ENCODE measurements at places on chromosomes 11 and 22.

DNA sequence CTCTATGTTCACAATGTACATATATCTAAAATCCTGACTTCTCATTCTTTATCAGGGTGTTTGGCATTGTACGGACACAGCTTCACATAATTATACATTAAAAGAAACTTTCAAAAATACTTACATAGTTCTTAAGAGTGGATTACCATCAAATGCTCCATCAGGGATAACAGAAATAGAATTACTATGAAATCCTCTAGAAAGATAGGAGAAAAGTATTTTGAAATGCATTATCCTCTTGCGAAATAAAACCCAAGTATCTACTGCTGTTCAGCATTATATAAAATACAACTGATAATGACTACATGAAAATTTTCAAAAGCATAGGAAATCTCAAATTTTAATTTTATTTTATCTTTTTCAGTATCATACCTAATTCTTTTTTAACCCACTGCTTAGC lies 17.8 kb upstream of the CCDC34 start:
- no peak for DNase-seq

- DNase-seq, result no peak
These were observed 55.7 kb upstream of the EIF3D start for GRCh38 chr22:36584666-36585065.

DNA sequence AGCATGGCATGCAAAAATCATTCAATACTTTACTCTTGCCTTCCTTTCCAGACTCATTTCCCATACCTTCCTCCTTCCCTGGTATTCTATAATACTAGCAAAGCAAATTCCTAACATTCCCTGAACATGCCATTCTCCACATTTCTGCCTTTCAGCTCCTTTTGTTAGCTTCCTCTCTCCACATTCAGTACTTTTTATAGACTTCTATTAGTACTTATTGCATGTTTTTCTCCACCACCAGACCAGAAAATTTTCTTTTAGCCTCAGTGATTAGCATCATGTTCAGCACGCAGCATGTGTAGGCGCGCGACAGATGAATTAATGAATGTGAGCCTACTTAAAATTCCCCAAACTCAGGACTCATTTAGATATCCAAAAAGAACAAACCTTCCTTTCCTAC lies 935.3 kb downstream of the DLG2 start:
- no peak for DNase-seq

GRCh38 chr11:10808235-10808552 lies 532 bp downstream of the EIF4G2 start:
- no peak for DNase-seq

DNA sequence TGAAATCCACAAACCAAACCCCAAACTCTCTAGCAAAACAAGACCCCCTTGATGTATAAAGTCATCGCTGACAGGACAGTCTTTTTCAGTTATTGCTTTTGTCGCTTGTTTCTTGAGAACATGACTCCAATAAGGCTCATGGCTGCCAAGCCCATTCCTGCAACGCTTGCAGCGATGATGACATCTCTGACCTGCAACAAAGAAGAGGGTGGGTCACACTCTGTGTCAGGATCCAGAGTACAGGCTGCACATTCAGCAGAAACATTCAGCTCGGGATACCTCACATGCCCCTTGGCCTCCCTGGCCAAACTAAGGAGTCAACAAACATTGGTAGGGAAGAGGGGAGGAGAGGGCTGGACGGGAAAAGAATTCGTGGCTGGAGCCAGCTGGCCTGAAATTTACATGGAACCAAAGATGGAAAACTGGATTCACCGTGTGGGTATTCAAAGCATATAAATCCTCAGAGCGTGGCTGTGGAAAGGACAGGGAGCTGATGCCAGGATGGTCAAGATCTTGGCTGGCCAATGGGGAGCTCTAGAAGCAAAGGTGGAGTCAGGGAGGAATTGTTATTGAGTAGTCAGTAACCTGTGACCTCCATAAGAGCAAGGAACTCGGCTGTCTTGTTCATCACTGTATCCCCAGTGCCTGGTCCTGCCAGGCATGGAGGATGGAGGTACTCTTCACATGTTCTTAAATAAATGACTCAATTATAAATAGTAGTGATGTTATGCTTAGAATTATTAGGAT lies 11.8 kb upstream of the PLAAT2 start:
- DNase-seq, result no peak

GRCh38 chr11:44766112-44766971 lies 39.6 kb downstream of the TSPAN18 start:
- no peak for DNase-seq

GRCh38 chr22:45007391-45008185 lies 2.2 kb downstream of the PHF21B start:
- DNase-seq, result no peak

DNA sequence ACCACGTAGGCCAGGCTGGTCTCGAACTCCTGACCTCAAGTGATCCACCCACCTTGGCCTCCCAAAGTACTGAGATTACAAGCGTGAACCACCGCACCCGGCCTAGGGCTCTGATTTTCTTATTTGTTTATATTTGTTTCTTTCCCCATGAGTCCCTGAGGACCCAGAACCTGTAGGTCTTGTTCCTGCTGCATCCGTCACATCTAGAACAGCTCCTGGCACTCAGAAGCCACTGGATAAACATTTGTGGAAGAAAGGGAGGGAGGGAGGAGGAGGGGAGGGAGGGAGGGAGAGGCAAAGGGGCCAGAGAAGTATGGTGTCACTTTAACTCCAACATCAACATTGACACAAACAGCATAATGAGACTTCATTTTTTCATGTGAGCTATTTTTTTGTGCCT lies 67.7 kb downstream of the CELSR1 start:
- no peak for DNase-seq

DNA sequence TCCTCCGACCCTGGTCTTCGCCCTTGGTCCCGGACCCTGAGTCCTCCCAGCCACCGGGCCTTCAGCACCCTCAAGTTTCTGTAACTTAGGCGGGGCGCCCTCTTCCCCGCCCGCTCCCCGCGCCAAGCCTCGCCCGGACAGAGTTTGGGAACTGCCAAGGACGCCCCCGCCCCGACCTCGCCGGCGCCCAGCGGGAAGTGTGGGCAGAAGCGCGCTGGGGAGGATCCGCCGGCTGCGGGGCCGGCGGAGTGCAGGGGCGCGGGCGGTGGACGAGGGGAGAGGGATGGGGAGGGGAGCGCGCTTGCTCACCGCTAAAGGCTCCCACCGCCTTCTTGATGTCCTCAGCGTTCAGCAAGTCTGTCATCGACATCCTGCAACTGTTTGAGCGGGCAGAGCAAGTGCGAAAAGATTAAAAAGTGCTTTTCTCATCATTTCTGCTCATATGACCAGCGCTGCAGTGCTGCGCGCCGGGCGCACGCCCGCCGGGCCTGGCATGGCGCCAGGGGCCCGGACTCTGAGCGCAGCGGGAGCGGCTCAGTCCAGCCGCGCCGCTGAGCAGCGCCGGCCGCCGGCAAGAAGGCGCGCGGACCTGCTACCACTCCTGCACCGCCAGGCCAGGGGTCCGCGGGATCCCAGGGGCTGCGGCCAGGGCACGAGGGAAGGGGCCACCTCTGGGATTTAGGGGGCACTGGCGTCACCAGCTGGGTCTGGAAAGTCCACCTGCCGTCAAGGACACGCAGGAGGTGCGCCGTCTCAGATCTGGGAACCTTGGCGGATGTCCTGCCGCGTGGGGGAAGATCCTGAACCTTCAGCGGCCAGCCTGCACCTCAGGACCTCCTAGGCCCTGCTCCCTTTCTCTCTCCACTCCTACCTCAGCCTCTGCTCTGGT lies at the start of gene PVALB:
PVALB (minus strand) TSS at position 400 of the 889 bp plus-strand sequence; CDS start at position 370, 30 bp downstream.
- no peak for DNase-seq

- DNase-seq, result no peak
These were observed 108.9 kb downstream of the CD44 start for GRCh38 chr11:35247863-35248262.

GRCh38 chr11:118629761-118630661 lies 22.6 kb downstream of the PHLDB1 start:
- no peak for DNase-seq

GRCh38 chr11:64788321-64789215 lies 10.2 kb upstream of the SF1 start:
- DNase-seq, result no peak

GRCh38 chr11:100576718-100577021 lies 110.4 kb upstream of the ARHGAP42 start:
- DNase-seq, result no peak

DNA sequence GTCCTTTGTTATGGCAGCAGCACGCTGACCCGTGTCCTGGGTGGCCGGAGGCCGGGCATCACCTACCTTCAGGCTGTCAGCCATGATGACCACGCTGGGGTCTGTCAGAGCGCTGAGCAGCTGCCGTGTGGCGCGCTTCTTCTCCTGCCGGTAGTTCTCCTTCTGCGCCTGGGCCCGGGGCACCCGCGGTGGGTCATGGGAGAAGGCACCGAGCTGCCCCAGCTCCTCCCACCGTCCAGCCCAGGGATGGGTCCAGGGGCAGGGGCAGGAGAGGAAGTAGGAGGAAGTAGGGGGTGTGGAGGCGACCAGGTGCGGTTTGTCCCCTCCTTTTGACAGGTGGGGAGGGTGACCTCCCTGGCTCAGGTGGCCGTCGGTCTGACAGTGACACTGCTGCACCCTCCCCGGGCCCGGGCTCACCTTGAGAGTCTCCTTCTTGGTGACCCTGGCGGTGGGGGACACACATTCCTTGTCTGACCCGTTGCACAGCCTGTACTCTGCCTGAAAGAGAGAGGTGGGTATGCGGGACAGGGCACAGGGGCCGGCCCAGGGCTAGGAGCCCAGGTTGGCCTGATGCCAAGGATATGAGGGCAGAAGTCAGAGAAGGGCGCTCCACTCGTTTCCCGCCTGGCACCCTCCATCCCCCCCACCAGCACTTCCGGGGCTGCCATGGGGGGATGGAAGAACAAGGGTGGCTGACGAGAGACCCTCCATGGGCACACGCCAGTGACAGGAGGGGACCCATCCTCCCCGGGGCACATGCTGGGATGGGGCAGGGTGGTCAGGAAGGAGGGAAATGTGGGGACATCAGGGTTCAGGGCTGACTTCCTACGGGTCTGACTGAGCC lies 43.0 kb downstream of the OSBPL5 start:
- DNase-seq, result no peak

DNA sequence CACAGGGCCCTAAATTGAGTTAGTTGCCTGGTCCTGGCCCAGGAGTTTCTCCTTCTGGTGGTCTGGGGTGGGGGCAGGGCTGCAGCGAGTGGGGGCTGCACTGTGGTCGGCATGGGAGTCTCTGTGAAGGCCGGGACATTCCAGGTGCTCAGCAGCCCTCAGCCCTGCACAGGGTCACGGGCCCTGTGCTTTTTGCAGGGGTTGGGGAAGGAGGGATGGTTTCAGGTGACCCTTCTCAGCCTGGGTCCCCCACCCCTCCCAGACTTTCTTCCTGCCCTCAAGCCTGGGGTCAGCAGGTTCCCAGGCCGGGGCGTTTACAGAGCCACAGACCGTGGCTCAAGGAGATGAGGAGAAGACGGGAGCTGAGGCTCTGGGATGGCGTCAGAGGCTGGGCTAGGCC lies 7.8 kb downstream of the EMID1 start:
- no peak for DNase-seq

GRCh38 chr11:130198292-130198691 lies 38.7 kb downstream of the ST14 start:
- DNase-seq, result no peak

GRCh38 chr11:59011655-59012397 lies 72.5 kb downstream of the GLYATL1 start:
- DNase-seq, result no peak

DNA sequence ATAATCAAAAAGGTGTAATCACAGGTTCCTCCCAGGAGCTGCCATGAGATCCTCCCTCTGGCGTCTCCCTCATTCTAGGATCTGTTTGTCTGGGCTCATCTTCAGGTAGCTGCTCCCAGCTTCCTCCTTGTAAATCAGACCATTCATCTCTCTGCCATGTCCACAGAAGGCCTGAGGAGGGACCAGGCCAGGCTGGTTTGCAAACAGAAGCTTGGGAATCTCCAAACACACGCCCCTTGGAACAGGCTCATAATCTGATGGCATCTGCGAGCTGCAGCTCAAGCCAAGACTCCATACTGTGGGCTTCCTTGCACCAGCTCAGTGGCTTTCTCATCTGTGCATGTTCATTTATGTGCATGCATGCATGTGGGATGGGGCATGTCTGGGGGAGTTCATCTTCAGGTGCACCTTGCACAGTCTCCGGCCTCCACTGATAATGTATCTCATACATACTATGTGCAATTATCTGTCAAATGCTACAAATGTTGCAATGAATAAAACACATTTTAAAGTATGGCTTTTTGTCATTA lies 134.9 kb downstream of the NXPE2 start:
- no peak for DNase-seq

- DNase-seq, result no peak
These were observed 26.0 kb downstream of the CHID1 start for GRCh38 chr11:884578-885070.

- DNase-seq, result peak; percentile 54
These were observed 62.4 kb downstream of the DSCAML1 start for GRCh38 chr11:117734601-117735024.

GRCh38 chr11:116344601-116345000 lies 428.2 kb downstream of the BUD13 start:
- DNase-seq, result no peak

DNA sequence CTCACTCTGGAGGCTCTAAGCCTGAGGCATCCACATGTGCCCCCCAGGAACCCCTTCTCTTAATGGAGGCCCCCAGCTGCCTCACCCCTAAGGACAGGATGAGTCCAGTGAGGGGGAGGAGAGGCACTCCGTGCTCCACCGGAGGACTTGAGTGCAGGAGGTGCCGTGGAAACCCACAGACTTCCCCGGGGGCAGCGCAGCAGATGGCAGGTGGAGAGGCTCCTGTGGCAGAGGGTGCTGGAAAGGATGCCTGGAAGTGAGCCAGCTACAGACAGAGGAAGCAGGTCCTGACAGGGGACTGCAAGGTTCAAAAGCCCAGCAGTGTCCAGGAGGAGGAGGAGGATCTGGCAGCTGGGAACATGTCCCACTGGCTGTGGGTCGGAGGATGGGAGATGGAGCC lies 1384.0 kb downstream of the TBC1D22A start:
- no peak for DNase-seq

DNA sequence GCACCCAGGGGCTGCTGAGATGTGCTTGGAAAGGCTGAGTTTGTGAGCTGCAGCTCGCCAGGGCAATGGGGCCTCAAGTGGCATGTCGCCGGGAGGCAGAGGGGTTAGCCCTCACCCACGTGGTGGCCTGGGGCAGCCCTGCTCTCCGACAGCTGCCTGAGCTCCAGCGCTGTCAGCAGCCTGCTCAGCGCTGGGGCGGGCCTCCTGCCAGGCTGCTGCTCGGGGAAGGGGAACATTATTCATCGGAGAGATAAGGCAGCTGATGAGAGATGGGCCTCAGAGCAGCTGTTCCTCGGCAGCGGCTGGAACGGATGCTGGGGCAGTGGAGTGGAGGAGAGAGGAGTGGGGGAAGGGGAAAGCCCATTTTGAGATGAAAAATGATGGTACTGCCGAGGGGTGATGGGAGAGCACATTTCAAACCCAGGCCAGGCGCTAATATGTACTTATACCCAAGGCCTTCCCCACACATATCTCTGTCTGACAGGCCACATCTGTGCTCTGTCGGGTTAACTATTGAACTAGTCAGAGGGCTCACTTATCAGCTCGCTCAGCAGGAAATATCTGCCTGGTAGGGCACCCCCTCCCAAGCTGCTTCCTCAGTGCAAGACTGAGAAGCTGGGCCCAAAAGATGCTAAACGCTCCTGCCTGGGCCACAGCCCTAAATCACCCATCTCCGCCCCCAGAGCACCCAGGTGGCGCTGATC lies 79.5 kb downstream of the TIMP3 start:
- DNase-seq, result no peak

GRCh38 chr11:14956111-14956510 lies 16.0 kb downstream of the CALCA start:
- no peak for DNase-seq

- no peak for DNase-seq
These were observed 258.0 kb downstream of the FAT3 start for GRCh38 chr11:92482492-92483060.

Measured in NCI-H2107 (cell line).